Stimulated activated CD4-positive, alpha-beta T cell treated with anti-CD3 and anti-CD28 coated beads, Interleukin-12 subunit alpha, Interleukin-12 subunit beta, amount 100 ng/mL, for 4 hours (primary cell): ENCODE measurements at places on chromosomes 1 and 21.

DNA sequence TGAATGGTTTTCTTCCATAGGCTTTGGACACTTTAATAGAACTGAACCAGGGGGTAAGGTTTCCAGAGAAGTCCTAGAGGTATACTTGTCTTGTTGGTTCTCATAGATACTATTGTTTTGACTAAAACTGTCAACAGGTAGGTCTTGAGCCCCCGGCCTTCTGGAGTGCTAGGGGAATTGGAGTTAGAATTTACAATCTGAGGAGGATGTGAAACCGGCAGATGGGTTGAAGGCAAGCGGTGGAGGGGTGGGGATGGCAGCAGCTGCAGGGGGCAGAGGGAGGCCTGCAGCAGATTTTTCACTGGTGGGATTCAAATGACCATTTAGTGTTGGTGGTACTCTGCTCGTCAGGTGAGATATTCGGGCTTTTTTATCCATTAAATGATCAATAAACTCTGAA lies 4.3 kb upstream of the CD1D start:
- DNase-seq: no peak

GRCh38 chr1:69401879-69402278 lies 165.8 kb upstream of the LRRC7 start:
- DNase-seq: no peak

DNA sequence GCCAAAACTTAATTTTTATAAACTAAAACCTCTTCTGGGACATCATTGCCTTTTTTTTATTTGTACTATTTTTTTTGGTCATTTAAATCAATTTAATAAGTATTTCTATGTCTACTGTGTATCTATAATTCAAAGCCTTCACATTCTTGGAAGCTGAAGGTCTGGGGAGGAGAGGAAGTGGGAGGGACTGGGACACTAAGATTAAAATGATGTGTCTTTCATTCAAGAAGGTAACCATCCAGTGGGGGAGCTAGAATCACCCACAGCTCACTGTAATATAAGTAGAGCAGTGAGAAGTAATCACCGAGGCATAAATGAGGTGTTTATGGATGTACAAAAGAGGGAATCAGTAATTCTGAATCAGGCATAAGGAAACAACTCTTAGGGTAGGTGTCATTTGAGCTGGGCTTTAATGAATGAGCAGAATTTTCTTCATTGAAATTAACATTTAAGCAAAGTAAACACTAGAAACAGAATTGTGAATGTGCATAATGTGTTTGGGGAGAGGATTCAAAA lies 52.8 kb downstream of the PTGER3 start:
- no peak for DNase-seq

GRCh38 chr1:36100376-36100775 lies 11.7 kb downstream of the ADPRS start:
- no peak for DNase-seq

- no peak for DNase-seq
Measured at GRCh38 chr21:44778983-44779382, 22.6 kb downstream of the UBE2G2 start.

GRCh38 chr1:225572422-225572821 lies 80.5 kb downstream of the ENAH start:
- DNase-seq: no peak

DNA sequence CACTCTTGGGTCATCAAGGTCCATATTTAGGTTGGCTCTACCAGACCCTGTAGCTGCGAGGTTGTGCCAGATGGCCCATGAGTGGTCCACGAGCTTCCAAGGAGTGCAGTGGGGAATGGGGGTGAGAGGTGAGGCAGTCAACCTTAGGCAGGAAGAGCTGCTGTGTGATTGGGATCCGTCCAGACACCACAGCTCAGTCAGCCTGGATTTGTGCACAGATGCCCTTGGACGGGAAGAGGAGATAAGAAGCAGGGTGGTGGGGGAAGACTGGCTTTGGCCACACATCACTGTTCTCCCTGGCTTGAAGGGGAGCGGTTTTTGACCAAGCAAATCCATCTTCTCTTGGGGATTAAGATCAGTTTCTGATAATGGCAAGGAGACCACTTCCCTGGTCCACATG lies 130.6 kb downstream of the IGSF21 start:
- no peak for DNase-seq

GRCh38 chr1:98839840-98840239 lies 164.8 kb downstream of the PLPPR5 start:
- no peak for DNase-seq

GRCh38 chr1:225259542-225259941 lies 168.3 kb downstream of the LBR start:
- DNase-seq: no peak

DNA sequence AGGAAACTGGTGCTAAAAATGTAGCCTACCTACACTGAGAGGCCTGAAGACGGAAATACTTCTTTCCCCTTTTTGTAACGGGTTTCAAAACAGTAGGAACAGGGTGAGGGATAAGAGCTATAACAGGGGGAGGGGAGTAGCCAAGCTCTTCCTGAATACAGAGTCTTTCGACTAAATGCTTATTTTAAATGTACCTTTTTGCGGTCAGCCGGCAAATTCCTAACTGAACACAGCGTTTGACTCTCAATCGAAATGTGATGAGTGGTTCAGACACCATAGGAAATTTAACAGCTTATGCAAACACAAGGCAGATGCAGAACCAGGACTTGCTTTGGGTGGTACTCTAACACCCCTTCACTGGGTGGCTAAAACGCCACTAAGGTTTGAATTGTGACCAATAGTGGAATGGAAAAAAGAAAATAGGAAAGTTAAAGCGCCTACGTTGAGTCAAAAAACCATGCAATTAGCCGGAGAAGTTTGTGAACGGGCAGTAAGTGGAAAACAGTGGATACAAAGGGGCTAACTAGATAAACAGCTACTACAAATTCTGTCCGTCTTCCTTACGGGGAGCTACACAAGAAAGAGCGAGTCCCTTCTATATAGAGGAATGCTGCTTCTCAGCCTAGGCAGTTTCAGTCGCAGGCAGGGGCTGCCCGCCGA lies 1.7 kb downstream of the EGLN1 start:
- DNase-seq: no peak

GRCh38 chr1:213277036-213277435 lies 226.0 kb downstream of the RPS6KC1 start:
- DNase-seq: no peak

DNA sequence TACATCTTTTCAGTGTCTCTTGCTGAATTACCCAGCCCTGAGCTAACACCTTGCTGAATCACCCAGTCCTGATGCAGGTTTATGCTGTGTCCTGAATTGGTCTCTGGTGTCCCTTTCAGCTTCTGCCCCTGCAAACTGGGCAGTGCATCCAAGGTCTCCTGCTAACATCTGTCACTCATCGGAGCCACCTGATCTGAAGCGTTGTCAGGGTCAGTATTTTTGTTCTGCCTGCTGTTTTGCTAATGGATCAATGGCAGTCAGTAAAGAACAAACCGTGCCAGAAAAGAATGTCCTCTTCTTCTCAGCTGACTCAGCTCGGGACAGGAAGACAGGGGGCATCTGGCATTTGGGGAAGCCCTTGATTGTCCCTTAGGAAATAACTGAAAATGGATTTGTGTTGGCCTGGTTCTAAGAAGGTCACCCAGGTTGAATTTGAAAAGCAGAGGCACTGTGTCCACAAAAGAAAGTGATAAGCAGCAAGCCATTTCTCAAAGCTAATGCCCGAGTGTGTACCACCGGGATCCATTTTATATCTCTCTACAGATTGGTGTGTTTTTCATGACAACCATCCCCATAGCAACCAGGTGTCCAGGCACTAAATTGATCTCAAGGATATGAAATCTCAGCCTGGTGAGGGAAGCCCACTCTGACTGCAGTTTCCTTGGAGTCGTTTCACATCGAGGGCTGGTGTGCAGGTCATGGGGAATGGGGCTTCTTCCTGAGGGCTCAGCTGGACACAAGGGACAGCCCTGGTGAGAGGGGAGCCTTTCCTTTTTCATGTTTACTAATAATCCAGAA lies 109.7 kb upstream of the IRF2BP2 start:
- DNase-seq: no peak

- DNase-seq: no peak
Measured at GRCh38 chr1:116835161-116835560, 74.6 kb upstream of the PTGFRN start.

DNA sequence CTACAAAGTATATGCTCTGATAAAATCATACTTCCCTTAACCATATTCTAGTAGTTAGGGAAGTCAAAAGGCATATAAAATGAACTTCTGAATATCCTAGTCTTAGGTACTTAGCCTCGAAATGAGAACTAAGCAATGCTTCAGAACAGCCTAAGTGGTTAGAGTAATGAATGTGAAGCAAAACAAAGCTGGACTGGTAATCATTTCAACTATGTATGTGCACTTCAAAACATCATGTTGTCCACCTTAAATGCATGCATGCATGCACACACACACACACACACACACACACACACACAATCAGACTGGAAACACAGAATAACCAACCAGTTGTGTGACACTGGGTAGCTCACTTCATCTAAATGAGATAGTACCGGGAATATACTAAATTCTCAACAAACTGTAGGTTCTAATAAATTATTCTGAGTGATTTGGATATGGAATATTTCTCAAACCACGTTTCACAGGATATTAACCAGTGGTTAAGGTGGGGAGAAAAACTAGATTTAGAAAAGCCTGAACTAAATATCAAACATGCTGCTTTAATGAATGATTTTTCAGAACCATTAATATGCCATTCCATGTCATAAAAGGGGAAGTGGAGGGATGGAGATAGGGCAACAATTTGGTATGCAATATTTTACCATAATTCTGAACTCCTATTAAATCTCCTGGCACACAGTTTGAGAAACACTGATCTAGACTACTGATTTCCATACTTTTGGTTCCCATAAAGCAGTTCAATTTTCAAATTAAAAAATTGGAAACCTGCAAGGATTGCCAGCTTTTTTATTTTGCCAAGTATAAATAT lies 19.5 kb downstream of the RNF115 start:
- DNase-seq: no peak

DNA sequence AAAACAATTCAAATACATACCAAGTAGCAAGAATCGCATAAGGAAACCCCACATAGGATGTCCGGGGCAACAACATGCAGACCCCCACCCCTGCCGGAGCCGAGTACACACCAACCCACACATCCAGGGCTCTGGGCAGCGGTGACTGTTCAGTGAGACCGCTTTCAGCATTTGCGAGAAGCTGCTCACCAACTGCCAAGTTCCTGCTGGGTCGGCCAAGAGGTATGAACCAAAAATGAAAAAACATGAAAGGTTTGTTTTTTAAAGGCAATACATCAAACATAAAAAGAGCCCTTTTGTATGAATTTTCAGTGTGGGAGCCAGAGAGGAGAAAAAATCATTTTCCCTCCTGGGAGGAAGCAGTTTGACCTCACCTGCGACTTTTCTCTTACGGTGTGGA lies 92.3 kb downstream of the SIM2 start:
- DNase-seq: no peak

DNA sequence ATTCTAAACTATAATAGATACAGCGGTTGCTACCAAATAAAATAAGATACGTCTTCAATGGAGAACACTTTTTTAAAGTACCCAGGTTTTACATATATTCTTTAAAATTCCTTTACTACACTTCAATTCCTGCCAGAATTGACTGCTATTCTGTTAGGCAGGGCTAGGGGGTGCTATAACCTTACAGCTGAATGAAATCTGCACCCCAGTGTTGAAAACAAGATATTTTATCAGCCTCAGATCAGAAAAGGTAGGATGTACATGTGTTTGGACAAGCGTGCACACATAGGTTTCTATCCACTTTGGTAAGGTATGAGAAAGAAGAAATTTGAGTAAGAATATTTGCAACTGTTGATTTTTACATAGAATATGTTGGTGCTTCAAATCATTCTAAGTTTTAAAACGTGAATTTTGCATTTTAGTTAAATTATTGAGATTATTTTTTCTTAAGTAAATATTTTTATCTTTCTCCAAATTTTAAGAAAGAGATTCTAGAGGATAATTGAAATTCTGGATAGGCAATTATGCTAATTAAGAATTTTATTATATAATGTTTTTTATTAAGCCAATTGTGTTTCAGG lies 490.8 kb upstream of the ADGRL4 start:
- DNase-seq: no peak

- no peak for DNase-seq
Measured at GRCh38 chr21:39182484-39183271, 573 bp downstream of the PSMG1 start.
